ENCODE measurements at places on chromosomes 13 and 19.

- DNase-seq, result no peak
Measured at GRCh38 chr13:36875431-36875830, 44.6 kb downstream of the SMAD9 start.

GRCh38 chr13:32840989-32841713 lies 175.1 kb upstream of the KL start:
- no peak for DNase-seq

GRCh38 chr19:45769821-45770191 lies 754 bp upstream of the SIX5 start:
- no peak for DNase-seq

- DNase-seq, result no peak
Measured at GRCh38 chr19:53808710-53809125, 15.4 kb downstream of the NLRP12 start.

DNA sequence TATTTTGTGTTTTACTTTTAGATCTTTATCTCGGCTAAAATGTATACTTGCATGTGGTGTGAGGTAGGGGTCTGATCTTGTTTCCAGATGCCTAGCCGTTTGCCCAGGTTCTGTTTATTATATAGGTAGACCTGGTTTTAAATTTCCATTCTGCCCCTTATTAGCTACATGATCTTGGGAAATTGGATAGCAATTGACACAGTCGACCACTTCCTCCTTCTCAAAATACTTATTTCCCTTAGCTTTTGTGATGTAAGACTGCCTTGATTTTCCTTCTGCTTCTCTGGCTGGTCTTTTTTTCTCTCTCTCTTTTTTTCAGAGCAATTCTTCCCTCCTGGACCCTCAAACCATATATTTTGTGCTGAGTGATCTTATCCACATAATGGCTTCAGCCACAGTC lies 3.0 kb upstream of the PGLYRP1 start:
- DNase-seq, result no peak

DNA sequence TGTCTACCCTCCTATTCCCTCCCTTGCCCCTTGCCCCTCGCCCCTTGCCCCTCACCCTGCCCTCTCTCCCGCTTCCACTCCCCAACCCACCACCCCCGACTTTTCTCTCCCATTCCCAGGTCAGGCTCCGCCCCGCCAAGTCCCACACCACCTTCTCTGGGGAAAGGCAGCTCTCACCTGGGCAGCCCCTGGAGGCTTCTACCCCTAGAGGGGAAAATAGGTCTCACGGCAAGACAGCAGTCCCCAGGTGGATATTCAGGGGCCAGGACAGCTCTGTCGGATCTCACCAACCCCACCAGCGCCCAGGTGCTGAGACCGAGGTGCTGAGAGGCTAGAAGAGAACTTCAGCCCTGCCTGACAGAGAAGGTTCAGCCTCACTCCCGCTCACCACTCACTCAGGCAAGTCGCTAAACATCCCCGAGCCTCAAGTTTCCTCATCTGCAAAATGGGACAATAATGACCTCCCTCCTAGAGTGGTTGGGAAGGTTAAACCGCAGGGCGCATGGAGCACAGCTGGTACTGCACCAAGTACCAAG lies 1.4 kb upstream of the ERFL start:
- no peak for DNase-seq

GRCh38 chr19:48344892-48345291 lies 18.8 kb downstream of the TMEM143 start:
- DNase-seq, result no peak

GRCh38 chr13:64471916-64472315 lies 2758.2 kb downstream of the PCDH9 start:
- peak; percentile 2 for DNase-seq

DNA sequence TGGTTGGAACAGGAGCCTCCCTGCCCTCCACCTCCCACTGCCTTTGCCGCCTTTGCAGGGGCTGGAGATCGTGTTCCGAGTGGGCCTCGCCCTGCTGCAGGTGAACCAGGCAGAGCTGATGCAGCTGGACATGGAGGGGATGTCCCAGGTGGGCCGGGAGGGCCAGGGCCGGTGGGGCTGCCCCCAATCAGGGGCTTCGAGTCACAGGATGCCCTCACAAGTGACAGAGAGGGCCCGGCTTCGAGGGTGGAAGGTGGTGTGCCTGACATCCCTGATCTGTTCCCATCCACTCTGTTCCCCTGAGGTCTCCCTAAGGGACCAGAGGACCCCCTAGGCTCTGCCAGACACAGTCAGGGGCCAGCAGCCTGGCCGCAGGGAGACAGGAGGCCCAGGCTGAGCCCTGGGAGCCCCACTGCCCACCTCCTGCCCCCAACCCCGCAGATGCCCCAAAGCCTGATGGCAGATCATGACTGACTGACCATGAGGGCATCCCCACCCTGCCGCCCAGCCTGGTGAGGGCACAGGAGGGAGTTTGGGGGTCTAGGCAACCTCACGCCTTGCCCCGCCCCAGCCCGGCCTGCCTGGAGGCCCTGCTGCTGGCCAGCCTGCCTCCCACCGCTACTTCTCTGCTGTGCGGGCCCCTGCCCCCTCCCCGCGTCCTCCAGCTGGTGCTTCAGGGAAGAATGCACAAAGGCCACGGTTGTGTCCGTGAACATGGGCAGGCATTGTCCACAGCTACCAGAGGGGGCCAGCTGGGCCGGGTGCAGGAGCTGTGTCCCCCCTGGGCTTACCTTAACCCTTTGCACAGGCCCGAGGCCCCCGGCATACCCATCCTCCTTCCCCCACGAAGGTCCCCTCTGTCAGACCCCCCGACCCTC lies 21.8 kb downstream of the EVI5L start:
- no peak for DNase-seq

GRCh38 chr19:33798681-33799111 lies 2.0 kb downstream of the KCTD15 start:
- DNase-seq, result no peak

GRCh38 chr13:23447927-23448326 lies 14.4 kb upstream of the SACS start:
- no peak for DNase-seq

DNA sequence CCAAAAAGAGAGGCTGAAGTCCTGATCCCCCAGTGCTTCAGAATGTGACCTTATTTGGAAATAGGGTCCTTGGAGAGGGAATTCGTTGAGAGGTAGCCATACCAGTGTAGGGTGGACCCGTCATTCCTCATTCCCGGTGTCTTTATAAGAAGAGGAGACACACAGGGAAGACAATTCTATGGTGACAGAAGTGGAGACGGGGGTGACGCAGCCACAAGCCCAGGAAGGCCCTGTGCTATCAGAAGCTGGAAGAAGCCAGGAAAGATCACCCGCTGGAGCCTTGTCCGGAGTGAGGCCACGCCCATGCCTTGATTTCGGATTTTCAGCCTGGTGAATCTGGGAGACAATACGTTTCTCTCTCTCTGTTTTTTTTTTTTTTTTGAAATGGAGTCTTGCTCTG lies 2.6 kb upstream of the MYPOP start:
- DNase-seq, result no peak

GRCh38 chr19:58385891-58386575 lies 1.0 kb upstream of the RPS5 start:
- no peak for DNase-seq

- no peak for DNase-seq
Measured at GRCh38 chr13:40420160-40420740, 246.2 kb downstream of the FOXO1 start.

- no peak for DNase-seq
Measured at GRCh38 chr19:6219586-6220290, 60.0 kb downstream of the MLLT1 start.

- peak; percentile 50 for DNase-seq
Measured at GRCh38 chr13:109744512-109745051, 41.8 kb downstream of the IRS2 start.

DNA sequence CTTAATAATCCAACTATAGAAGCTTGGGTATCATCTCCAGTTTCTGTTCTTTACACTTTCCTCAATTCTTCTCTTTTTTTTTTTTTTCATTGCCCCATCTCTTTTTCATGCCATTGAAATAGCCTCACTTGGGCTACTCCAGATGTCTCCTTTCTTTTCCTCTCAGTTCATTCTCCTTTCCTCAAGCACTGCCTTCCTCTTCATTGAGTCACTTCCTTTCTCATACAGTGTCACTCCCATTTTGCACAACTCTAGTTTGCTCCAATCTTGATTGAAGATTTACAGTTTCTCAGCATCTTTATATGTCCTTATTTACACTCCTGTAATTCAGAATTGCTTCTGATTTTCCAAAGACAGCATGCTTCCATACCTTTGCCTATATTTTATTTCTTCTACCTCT lies 61.3 kb downstream of the IPO5 start:
- no peak for DNase-seq

DNA sequence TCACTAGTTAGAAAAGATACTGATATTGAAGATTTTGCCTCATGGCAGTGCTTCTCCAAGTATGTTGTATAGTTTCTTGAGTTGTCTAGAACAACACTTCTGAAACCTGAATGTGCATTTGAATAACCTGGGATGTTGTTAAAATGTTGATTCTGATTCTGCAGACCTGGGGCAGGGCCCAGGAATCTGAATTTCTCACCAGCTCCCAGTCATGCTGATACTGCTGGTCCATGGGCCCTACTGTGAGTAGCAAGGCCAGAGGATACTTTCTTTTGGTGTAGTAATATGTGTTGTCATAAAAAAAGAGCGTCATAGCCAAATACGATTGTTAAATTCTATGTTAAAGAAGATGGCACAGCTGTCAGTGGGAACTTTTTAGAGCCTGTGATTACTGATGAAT lies 41.6 kb upstream of the C1QTNF9 start:
- no peak for DNase-seq

DNA sequence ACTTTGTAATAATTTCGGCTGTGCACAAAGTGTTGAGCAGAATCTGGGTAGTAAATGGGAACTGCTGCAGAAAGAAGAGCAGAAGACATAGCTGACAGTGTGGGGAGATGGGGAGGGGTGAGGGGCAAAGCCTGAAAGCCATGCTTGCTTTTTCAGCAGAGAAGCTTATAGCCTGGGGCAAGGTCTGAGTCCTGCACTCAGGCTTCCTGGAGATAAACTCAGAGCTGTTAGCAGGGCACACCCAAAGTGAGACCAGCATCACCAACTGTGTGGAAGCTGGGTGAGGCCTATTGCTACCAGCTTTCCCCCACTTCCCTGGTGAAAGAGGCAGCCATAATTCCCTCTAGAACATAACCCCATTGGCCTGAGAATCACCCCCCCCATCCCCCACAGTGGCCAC lies 15.6 kb upstream of the LHFPL6 start:
- DNase-seq, result no peak

DNA sequence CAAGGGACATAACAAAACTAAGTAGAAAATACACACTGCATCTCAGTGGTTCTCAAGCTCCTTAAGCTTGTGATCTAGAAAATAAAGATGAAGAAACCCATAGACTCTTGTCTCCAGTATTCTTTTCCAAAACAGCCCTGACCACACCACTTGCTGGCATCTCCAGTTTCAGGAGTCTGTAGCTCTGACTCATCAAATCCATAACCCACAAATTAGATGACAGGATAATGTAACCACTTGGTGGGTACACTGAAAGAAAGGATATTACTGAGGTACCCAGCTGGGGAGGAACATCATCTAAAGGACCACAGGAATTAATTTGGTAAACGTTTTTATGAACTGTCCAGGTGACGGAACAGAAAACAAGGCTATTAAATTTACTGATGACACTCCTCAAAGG lies 214.7 kb downstream of the VWA8 start:
- DNase-seq, result no peak

- no peak for DNase-seq
Measured at GRCh38 chr19:22427960-22428913, 6.1 kb upstream of the ZNF98 start.

DNA sequence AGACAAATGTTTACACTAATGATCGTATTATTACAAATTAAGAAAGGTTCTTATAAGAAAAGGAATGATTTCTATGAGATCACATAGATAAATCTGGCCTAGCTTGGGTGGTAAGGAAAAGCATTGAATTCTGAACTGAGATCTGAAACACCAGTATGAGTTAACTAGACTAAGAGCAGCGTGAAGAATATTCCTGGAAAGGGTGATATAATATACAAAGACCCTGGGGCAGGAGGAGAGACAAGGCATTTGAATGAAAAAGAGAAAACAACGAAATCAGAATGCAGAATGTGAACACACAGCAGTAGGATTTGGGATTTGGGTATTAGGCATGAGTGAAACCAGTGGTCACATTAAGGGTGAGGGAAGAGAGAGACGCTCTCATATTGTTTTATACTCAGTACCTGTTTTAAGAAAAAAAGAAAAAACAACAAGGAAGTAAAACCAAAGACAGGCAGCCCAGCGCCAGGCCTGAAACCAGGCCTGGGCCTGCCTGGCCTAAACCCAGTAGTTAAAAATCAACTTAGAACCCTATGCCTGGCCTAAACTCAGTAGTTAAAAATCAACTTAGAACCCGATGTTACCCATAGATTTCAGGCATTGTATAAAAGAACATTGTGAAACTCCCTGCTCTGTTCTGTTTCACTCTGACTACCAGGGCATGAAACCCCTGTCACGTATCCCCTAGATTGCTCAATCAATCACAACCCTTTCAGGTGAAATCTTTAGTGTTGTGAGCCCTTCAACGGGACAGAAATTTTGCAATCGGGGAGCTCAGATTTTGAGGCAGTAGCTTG lies 287.1 kb downstream of the ITGBL1 start:
- no peak for DNase-seq

GRCh38 chr13:43030548-43030947 lies 7.2 kb downstream of the DNAJC15 start:
- DNase-seq, result no peak

DNA sequence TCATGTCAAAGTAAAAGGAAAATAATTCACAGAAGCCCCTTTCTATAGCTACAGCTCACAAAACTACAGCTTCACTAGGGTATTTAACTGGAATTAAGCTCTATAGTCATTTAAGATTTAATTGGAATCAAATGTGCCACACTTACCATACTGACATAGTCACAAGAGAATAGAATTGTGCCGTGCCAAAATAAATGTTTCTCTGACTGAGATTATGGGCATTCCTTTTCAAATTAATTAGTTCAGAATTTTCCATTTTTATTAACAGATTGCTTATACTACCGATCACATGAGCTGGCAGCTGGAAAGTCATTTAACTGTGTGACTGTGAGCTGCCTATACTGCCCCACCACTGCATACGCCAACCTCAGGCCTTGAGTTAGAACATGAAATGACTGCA lies 108.4 kb downstream of the LHFPL6 start:
- no peak for DNase-seq

DNA sequence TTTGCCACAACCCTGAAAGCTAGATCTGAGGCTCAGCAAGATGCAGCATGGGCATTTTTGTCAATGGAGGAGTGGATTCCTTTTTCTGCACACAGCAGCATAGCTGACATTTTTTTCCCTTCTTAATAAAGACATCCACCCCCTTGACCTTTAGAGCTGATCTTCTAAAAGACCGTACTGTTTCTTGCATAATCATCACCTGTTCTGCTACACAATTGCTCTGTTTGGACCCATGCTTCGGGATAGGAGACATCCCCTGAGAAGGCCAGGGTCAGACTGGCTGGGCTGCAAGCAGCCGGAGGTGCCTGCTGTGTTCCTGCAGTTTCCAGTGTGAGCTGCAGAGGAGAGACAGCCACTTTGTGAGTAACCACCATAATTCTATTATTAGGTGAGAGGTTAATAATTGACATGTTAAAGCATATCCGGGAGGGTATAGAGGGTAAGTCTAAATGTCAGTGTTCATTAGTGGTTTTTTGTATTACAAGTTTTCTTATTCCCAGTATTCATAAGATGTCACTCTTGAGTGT lies 108.5 kb upstream of the C1QTNF9B start:
- DNase-seq, result no peak

- DNase-seq, result peak; percentile 53
Measured at GRCh38 chr13:97344265-97345175, 89.4 kb upstream of the RAP2A start.
